WTC11 (cell line): ENCODE measurements at places on chromosomes 5 and 9.
A peak's percentile ranks its signal among the peaks of the same experiment; 100 is the strongest.

GRCh38 chr5:128498844-128499455 is 39.1 kb downstream of the FBN2 start:
- no peak for DNase-seq

GRCh38 chr5:11734369-11734768 is 169.9 kb downstream of the CTNND2 start:
- DNase-seq, result no peak

- DNase-seq, result no peak
These were observed 40.2 kb downstream of the TLR4 start for GRCh38 chr9:117744369-117744768.

GRCh38 chr9:2621722-2622460 is at the start of gene VLDLR:
TSS of gene VLDLR (plus strand) at chr9:2621787. CDS start at chr9:2622190, 403 bp downstream.
- DNase-seq, result peak; percentile 62

- no peak for DNase-seq
These were observed 188.3 kb downstream of the CNTLN start for GRCh38 chr9:17322882-17323864.

DNA sequence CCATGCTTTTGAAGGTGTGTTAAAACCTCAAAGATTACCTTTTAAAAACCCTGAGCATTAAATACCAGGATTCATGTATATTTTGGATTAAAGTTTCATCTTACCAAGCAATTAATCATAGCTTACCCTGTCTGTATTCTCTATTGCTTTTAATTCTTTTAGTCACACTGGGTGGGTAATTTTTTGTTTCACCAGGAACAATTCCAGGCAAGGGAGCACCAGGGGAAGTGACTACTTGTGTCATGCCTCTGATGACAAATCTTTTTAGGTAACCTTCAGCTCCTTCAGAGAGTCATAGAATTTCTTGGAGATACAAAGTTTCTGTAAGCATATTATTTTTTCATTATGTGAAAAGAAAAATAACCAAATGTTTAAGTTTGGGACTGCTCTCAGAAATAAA is 33.4 kb upstream of the ANXA1 start:
- DNase-seq, result no peak

DNA sequence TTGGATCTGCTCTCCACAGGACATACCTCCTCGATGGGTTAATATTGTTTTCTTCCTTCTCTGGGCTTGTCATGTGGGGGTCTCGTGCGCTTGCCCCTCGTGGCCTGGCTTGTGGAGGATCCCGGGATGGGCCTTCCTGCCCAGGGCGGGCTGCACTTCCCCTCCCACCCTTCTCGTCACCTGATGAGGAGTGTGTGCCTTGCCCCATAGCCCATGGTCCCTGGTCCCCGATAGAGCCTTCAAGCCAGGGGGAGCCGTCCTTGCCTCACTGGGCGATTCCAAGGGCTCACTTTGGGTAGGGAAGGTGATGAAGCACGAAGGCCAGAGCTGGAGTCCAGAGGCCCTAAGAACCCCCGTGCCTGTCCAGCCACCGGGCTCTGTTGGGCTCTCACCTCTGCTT is 28.7 kb downstream of the DYNC2I2 start:
- DNase-seq, result no peak

- DNase-seq, result no peak
These were observed 36.4 kb downstream of the PARP8 start for GRCh38 chr5:50702615-50703366.
